ENCODE measurements at places on chromosomes 6 and 20. TPM values are rescaled to one million over a fixed set of nuclear protein-coding genes. Genes with fewer than 3 reads are reported as not detected.

Gene SLC52A3
- total RNA-seq = 0.58 TPM

Gene APOM
- 4.4 TPM for total RNA-seq

Gene RSPH9
- total RNA-seq = 5.9 TPM

Gene TSHZ2
- total RNA-seq = 15.6 TPM

Gene DHX35
- 17.0 TPM for total RNA-seq

Gene PACRG
- not detected for total RNA-seq

Gene FAXC
- 33.3 TPM for total RNA-seq

Gene SMOC2
- not detected for total RNA-seq

Gene GNRH2
- 1.6 TPM for total RNA-seq

Gene CTCFL
- 0.55 TPM for total RNA-seq

Gene C2
- 3.8 TPM for total RNA-seq

GRCh38 chr6:5173810-5174209, 86.9 kb downstream of the LYRM4 start:
- ATAC-seq = no peak

DNA sequence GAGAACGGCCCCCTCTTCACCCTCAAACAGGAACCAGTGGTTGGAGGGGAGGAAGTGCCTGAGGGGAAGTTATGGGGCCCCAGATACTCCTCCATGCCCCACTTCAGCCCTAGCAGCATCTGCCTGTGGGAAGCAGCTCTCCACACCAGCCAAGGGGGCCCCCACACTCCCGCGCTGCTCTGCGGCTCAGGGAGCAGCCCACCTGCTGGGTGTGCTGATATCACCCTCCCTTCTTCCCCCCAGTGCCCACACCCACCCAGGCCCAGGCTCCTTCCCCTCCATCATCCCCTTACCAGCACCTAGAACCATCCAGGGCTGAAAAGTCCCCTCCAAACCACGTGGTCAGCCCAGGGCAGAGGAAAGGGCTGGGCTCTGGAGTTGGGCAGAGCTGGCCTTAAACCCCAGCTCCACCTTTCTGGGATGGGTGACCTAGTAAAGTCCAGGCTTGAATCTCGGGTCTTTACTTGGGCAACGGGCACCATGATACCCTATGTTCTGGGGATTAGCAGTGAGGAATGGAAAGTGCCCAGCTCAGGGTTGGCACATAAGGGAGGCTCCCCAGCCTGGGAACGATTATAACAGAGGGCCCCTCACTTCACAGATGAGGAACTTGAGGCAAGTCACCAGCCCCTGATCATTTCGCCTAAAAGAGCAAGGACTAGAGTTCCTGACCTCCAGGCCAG, 663 bp downstream of the LST1 start:
- ATAC-seq = no peak

GRCh38 chr6:31407699-31408098, 4.3 kb downstream of the MICA start:
- ATAC-seq = no peak

DNA sequence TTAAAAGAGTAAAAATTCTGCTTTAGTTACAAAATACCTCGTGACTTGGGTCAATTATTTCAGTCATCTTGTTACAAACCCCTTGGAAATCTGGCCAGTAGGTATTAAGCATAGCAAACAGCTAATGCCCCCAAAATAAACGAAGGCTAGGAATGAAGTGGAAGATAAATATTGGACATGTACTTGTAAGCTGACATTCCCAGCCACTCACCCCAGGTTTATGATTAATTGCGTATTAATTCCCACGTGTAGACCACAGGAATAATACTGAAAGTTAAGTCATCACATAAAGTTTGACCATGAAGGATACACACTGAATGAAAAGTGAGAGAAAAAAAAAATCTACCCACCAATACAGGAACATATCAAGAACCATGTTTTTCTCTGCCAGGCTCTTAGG, 936.5 kb upstream of the ADGRB3 start:
- ATAC-seq = no peak

DNA sequence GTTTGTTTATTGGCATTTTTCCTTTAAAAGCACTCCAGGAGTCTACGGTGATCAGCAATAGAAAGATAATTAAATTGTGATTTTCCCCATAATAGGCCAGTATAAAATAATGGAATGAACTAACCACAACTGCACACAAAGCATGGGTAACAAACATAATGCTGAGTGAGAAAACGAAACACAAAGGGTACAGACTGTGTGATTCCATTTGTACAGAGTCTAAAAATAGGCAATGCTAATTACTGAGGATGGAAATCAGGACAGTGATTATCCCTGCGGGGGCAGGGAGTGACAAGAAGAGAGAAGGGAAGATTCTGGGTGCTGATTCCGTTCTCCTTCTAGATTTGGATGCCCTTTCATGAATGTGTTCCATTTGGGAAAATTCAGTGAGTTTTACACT, 478.1 kb downstream of the PREX1 start:
- ATAC-seq = peak; percentile 83

- no peak for ATAC-seq
Observed at GRCh38 chr6:90286884-90287488, 9.7 kb downstream of the BACH2 start.

GRCh38 chr6:156269751-156270369, 507.3 kb upstream of the ARID1B start:
- no peak for ATAC-seq

DNA sequence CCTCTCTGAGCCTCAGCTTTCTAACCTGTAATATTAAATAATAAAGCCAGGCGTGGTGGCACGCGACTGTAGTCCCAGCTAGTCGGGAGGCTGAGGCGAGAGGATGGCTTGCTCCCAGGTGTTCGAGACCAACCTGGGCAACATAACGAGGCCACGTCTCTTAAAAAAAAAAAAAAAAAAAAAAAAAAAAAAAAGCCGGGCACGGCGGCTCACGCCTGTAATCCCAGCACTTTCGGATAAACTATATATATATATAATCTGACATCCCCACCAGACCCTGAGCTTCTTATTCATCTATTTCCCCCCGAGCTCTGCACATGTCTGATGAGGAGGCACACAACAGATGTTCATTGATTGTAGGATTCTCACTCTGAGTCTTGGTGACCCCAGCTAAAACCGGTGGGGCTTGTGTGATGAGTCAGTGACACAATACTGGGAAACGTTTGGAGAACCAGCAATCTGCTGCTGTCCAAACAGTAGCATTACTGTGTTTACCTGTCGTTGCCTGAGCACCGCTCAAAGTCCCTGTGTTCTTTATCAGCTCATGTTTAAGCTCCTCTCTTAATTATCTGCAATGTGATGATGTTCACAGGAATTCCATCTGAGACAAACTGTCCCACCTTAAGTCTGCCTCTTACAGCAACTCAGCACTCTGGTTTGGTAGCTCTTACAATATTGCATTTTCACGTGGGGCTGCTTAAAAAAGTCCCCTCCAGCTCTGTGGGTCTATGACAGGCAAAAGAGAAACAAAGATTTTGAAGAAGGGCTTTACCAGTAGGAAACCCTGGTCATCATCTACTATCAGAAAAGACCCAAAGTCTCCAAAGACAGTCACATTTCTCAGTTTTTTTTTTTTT, 1.0 kb upstream of the SPATA2 start:
- ATAC-seq = no peak

DNA sequence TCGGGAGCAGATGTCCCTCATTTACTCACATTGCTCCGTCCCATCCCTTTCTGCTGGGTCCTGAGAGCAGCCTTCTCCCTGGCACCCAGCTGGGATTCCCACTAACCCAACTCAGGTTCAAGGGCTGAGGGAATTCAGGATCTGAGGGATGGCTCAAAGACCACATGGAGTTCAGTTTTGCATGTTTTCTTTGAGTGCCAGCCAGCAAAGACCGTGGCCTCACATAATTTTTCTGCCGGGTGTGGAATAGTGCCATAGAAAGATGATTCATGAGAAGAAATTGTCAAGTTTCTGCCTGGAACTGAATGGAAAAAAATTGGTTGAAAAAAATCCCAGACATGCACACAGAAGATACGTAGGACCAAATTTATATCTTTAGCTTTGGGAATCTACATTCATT, 168.6 kb downstream of the CD83 start:
- ATAC-seq = peak; percentile 52

DNA sequence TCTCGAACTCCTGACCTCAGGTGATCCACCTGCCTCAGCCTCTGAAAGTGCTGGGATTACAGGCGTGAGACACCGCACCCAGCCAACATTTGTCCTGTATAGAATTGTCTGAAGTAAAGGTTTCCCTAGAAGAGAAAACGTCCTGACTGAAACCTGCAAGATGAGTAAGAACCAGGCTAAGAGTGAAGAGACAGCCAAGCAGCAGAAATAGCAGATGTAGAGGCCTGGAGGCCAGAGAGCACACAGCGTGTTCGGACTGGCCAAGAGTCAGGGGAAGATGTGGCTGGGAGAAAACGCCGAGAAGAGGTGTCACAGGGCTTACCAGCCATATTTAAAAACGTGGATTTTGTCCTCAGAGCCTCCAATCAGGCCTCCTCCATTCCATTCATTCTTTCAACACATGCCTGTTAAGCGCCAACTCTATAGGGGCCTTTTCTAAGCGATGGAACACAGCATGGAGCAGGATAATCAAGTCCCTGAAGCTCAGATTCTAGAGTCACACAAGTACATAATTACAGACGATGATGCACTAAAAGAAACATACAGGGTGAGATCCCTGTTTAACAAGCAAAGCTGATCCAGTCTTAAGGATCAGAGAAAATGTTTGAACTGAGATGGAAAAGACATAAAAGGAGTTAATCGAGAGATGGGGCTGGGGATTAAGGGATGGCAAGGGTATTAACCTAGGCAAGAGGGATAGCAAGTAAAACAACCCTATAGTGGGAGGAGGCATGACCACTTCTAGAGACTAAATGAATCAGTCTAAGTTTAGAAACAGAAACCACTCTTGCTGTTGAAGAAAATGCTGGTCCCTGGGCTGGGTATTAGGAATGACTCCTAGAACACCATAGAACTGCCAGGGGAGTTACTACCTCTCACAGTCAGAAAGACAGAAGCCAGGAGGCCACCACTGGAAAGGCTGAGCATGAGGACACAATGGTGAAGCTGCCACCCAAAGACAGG, 4.8 kb downstream of the ZCCHC3 start:
- ATAC-seq = no peak

DNA sequence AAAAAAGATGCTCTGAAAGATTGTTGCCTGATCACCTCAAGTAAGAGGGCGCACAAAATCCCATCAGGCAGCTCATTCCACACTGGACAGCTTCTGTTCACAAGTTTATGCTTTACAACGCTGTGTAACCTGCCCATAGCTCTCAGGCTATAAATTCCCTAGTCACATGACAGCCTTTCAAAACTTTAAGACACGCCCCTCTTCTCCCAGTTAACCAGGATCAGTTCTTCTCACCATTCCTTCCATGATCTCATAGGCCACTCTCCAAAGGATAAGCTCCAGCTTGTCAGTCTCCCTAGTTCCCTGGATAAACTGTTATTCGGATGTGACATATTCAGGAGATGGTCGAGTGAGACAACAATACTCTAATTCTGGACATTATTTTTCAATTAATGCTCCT, 15.0 kb downstream of the ADNP start:
- peak; percentile 17 for ATAC-seq

- ATAC-seq = no peak
Observed at GRCh38 chr20:58614984-58615760, 35.9 kb upstream of the STX16 start.

- ATAC-seq = no peak
Observed at GRCh38 chr6:343226-343935, 48.2 kb upstream of the IRF4 start.

- no peak for ATAC-seq
Observed at GRCh38 chr6:142906945-142907470, 38.0 kb downstream of the HIVEP2 start.

- no peak for ATAC-seq
Observed at GRCh38 chr20:59291740-59292383, 8.5 kb upstream of the EDN3 start.

GRCh38 chr20:44650771-44651433, 597 bp downstream of the ADA start:
- no peak for ATAC-seq

GRCh38 chr6:38997128-38997761, 51.3 kb upstream of the GLP1R start:
- peak; percentile 44 for ATAC-seq

DNA sequence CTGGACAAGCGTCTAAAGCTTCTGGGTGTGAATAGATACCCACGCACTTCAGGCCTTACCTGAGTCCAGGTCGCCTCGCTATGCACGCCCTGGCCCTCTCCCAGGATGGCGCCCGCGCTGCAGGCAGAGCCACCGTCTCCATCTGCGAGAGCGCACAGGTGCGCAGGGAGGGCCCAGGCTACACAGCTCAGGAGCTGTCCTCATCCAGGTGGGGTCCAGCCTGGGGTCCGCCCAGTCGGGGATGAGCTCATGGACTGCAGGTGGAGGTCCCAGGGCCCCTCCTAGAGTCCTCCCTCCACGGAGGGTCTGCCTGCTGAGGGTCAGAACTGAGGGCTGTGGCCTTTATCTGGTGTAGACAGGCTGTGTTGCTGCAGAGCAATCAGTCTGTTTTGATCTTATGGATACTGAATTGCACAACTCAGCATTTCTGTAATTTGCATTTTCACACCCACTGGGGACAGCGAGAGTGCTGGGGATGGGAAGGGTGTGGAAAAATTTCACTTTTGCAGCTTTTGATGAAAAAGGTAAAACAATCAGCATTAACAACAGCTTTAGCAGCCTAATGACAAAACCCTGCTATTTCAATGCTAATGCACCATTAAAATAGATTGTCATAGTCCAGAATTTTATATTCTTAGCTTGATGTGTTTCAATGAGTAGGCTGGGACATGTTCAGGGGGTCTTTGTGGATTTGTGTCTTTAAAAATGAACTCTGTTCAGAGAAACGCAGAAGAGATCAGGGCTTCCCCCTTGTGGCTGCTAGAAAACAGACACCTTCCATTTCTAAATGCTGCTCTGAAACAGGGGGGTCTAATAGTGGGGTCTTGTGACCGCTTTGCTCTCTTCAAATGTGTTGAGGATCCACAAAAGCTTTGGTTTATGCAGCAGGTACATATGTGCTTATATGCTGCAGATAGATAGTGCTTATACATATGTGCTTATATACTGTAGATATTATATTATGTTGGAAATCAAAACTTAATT, 77.8 kb upstream of the PHACTR3 start:
- ATAC-seq = no peak

GRCh38 chr20:56211051-56211450, 37.5 kb upstream of the MC3R start:
- no peak for ATAC-seq

DNA sequence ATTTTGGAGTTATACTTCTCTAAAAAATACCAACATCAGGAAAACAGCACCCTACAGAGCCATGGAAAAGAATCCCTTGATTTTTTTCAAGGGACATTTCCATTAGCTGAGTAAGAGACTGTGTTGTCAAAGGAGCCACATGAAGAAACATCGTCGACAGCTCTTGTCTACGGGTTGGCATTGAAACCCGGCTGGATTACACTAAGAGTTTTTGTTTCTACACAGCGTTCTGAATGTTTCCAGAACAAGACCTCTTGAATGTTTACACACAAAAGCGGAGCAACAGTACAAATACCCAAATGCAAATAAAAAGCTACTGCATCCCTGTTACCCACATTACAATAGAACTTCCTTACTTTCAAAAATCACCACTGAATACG, 2.4 kb upstream of the MYLK4 start:
- no peak for ATAC-seq

DNA sequence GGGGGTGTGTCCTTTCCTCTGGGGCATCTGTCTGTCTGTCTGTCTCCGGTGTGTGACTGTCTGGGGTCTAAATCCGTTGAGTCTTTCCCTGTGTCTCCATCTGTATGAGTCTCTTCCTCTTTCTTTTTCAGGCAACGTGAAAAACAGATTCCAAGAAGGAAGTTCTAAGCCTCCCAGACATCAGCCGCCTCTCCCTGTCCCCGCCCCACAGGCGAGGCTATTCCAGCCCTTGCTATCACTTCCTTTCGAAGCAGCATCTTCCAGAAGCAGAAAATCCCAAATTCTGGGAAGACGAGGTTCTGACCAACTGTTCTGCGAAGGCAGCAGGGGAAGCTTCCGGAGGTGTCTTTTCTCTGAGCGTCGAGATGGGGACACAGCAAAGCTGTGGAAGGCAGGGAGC, 34.0 kb downstream of the PMEPA1 start:
- ATAC-seq = no peak
